ENCODE measurements at places on chromosomes 5 and 9.

DNA sequence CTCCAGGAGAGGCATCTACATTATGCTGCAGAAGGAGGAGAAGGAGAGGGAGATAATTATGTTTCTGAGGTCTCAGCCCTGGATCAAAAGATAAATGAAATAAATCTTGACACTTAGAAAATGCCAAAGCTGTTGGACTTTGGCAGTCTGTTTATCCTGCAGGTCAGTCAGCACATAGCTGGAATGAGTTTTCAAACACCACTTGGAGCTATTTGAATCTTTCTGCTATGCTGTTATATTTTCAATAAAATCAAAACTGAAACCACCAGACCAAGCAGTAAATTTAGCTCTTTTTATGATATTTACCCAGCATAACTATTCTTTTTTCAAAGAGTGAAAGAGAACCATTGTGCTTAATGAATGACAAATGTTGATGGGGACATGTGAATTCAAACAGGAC, 505.1 kb upstream of the ITGA1 start:
- DNase-seq: no peak

DNA sequence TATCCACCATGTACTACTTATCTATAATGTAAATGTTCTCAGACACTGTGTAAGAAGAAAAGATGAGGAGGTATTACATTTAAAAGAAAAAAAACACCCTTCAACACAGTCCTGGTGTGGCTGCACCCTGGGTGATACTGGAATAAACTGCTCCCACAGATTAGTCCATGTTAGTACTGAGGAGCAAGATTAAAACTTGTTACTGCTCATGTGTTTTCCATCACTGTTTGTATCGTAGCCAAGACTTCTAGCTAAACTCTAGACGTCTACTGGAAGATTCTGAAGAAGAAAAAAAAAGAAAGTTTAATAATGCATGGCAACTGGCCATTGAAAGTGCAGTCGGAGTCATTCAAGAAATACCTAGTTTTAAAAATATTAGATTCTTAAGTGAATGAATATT, at the start of gene ASPN:
Gene ASPN (minus strand): TSS at position 178 of the 400 bp plus-strand sequence.
- no peak for DNase-seq

- no peak for DNase-seq
These were observed 31.9 kb downstream of the NEUROG1 start for GRCh38 chr5:135503871-135504270.

GRCh38 chr9:88534456-88535225, at the start of gene NXNL2:
TSS of gene NXNL2 (plus strand) at chr9:88535178. CDS start at chr9:88535435, 257 bp downstream.
- DNase-seq: peak; percentile 30

- no peak for DNase-seq
These were observed 222.1 kb downstream of the SYK start for GRCh38 chr9:91023741-91024140.

GRCh38 chr5:162852134-162852533, 585.3 kb upstream of the CCNG1 start:
- DNase-seq: no peak

DNA sequence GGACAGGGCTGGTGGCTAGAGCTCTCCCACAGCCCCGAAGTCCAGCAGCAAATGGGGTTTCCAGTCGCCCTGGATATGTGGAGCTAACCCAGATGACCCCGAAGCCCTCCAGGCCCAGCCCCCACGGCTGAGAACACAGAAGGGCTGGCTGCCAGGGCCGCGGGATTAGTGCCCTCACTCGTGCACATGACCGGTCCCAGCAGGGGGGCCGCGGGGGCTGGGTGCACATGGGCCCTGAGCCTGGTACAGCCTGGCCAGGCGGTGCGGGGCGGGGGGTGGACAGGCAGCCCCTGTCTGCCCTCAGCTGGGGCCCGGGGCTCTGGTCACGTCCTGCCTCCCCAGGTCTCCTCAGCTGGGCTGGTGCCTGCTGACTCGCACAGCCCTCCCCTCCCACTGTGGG, 5.9 kb downstream of the SSNA1 start:
- DNase-seq: no peak

GRCh38 chr9:123365881-123366528, 10.0 kb downstream of the CRB2 start:
- no peak for DNase-seq

GRCh38 chr9:91474656-91475055, 51.0 kb upstream of the NFIL3 start:
- DNase-seq: no peak

DNA sequence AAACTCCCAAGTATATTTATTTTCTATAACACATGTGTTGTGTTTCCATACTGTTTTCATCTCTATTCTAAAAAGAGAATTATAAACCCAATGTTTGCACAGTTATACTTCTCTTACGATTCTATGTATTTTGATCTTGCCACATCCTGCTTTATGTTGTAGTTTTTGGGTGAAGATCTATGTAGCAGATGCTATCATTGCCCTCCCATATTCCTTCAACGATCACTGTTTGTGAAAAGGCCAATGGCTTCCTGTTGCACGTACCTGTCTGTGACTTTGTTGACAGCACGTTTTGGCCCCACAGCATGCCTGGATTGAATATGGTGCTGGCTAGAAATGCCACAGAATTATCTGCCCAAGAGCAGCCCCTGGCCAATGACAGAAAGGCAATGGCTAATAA, 254.5 kb upstream of the EFNA5 start:
- no peak for DNase-seq

DNA sequence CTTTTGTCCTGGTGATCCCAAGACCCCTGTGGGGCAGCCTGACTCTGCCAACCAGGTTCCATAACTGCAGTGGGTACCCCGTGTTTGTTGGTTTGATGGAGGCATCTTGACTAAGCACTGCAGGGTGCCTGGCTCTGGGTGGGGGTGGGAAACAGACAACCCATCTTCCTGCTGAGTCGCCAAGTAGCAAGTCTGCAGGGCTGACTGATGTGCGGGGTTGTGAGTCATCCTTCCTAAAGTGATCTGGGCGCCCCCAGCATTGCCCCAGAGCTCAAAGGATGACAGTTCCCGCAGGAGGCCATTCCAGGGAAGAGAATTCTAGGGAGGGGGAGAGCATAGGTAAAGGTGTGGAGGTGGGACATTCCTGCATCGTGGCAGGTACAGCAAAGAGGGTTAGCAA, 23.5 kb downstream of the DAB2IP start:
- DNase-seq: no peak

DNA sequence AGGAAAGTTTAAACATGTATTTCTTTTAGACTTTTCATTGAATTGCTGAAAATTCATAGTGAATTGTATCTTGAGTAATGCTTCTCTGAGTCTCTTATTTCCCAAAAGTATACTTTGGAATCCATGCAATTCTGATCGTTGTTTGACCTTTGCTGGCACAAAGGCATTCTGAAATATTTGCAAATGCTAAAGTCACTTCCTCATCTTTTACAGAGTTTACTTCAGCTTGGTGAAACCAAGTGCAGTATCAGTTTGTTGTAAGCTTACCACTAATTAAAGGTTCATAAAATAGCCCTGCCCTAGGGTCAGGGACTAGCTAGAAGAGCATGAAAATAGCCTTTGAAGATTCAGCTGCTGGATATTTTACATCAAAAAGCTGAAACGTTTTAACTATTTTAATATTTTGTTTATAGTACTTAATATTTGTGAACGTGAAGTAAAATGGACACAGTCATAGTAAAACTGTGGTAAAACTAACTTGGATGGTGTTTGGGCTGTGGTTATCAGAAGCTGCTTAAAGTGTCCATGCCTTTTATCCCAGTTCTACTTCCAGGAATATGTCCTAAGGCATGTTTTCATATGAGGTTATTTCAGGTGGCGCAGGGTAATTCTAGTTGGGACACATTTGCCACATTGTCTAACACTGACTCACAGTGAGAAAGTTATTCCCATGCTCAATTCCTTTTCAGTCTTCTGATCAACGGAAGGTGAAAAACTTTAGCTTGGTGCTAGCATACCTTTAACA, 45.3 kb downstream of the SLC22A5 start:
- DNase-seq: no peak

- DNase-seq: no peak
These were observed 215.6 kb upstream of the DMAC1 start for GRCh38 chr9:8014997-8015682.

DNA sequence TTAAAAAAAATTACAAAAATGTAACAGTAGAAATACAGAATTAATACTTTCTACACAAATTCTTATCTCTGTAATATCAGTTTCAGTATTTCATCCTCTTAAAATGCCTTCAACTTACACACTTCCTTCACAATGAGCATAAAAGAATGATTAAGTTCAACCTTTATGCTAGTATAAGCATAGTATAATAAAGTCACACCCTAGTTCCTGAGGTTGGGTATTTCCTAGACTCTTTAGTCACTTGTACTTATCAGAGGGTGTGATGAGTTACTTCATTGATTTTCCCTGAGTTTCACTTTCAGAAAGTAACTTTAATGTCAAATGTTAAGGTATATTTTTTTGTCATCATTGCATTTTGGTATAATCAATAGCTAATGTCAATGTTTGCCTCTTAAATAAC, 302.4 kb downstream of the PDE4D start:
- no peak for DNase-seq

DNA sequence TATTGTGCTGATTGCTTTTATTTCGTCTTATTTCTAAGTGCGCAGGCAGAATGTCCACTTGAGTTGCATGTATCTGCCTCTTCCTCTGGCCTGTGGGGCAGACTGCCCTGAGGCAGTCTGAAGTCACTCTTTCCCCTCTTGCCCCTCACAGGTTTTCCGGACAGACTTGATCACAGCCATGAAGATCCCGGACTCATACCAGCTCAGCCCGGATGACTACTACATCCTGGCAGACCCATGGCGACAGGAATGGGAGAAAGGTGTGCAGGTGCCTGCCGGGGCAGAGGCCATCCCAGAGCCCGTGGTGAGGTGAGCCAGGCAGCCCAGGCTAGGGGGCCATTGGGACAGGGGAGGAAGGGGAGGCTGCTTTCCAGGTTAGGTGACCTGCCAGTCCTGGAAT, 26.4 kb downstream of the JADE2 start:
- no peak for DNase-seq
